ENCODE measurements at places on chromosomes 4 and X.
A peak's percentile ranks its signal among the peaks of the same experiment; 100 is the strongest.

GRCh38 chr4:140252742-140253555 lies 99.0 kb upstream of the MAML3 start:
- peak; percentile 36 for DNase-seq

DNA sequence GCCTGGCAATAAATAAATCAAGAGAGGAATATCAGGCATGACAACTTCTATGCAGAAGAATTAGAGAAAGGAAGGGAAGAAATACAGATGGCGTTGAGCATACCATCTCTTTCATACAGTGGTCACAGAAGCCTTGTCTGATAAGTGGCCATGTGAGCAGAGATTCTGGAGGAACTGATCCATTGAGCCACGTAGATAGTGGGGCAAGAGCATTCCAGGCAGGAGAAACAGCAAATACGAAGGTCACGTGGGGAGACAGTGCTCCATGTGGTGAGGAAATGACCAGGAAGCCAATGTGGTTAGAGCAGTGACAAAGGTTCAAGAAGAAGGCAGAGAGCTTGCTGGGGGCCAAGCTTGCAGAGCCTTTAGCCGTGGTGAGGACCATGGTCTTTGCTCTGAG lies 226.7 kb upstream of the NOCT start:
- DNase-seq: no peak

DNA sequence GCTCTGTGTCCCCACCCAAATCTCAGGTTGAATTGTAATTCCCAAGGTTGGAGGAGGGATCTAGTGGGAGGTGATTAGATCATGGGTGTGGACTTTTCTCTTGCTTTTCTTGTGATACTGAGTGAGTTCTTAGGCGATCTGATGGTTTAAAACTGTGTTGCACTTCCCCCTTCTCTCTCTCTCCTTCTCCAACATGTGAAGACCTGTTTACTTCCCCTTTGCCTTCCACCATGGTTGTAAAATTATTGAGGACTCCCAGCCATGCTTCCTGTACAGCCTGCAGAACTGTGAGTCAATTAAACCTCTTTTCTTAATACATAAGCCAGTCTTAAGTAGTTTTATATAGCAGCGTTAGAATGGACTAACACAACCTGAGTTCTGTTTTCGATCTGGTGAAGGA lies 738.2 kb downstream of the ARAP2 start:
- DNase-seq: no peak

- DNase-seq: no peak
These were observed 142.8 kb downstream of the MGST2 start for GRCh38 chr4:139808381-139808807.

DNA sequence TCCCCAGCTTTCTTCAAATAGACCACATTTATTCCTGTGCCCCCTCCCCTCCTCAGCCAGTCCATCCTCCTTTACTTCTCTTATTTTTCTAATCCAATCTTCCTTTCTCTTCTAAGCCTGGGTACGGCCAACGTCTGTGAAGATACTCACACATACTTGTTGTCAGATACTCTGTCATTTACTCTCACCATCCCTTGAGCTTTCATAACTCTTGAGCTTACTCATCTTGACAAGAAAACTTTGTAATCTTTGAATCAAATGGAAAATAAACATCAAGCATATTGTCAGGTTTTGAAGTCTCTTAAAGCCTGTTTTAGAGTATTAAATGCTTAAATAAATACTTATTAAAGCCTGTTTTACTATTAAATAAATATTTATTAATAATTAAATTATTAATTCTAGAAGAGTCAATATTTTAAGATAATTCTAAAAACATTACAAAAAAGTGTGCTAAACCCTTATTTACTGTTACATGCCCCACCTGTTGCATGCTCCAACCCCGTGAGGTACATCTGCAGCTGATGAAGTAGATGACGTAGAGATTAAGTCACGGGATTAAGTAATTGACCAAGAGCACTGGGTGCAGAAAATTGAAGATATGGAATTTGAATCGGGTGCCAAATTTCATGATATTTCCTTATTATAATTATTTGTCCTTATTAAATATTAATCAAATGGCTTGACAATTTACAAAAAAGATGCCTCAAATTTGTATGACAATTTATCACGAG lies 1.5 kb upstream of the TRIML2 start:
- DNase-seq: no peak

DNA sequence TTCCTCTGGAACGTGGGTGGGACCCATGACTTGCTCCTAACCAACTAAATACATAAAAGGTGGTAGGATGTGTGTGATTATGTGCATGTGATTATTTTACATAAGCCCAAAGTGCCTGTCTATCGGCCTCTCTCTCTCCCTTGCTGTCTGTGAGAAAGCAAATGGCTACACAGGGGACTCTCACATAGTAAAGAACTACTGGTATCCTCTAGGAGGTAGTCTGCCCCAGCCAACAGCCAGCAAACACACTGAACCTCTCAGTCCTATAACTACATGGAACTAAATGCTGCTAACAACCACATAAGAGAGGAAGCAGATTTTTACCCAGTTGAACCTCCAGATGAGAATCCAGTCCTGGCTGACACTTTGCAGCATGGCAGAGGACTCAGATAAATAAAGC lies 1249.4 kb downstream of the ADGRL3 start:
- DNase-seq: no peak

DNA sequence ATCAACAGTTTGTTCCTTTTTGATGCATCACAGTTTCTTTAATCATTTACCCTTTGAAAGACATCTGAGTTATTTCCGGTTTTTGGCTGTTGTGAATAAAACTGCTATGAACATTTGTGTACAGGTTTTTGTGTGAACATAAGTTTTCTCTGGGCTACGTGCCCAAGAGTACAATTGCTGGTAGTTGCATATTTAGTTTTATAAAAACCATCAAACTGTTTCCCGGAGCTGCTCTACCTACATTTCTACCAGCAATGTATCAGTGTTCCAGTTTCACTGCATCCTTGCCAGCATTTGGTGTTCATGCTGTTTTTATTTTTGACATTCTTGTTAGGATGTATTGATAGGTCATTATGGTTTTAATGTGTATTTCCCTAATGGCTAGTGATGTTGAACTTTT lies 17.3 kb downstream of the KDM6A start:
- peak; percentile 14 for DNase-seq

DNA sequence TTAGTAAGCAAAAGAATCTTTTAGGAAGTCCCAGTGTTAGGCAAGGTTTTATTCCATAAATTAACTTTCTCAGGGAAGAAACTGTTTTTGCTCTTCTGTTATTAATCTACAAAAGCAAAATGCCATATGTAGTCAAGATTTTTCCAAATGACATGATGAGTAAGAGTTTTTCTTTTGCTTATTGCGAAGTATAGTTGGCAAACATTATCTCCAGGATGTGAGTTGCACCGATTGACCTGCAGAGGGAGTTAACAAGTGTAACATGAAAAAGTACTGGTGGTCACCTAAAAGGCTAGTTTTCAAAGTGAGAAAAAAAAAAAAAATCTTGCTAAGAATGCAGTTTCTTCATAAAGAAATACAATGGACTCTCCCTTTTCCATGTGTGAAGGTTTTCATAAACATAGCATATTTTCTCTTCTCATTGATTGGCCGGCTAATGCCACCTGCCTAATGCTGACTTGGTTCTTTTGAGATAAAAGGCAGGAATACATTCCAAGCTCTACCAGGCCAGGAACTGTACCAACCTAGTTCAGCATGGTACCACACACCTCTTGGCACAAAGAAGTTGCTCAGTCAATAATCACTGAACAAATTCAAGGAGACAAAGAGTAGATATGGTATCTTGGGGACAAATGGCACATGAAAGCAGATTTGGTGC lies 100.2 kb downstream of the LNX1 start:
- no peak for DNase-seq

DNA sequence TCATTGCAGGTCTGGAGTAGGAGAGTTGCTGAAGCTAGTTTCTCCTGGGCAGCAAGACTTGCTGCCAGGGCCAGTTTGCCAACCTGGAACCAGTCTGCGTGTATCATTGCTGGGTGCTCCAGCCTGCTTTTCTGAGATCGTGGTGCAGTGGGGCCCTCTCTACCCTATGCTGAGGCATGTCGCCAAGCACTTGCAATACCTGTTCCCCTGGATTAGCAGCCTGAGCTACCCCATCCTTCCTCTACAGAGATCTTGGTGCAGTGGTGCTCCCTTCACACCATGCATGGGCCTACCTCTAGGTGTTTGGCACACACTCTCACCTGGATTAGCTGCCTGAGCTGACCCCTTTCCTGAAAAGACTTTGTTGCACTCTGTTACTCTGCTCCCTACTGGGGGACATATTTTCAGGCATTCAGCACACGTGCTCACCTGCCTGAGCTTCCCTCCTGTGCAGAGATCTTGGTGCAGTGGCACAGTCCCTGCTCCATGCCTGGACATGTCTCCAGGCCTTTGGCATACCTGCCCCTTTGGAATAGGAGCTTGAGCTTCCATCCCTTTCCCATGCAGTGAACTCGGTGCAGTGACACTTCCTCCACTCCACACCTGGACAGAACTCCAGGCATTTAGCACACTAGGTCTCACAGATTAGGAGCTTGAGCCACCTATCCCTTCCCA lies 133.7 kb upstream of the CXCL13 start:
- no peak for DNase-seq

GRCh38 chrX:71603618-71604017 lies 14.7 kb downstream of the CXCR3 start:
- DNase-seq: no peak

DNA sequence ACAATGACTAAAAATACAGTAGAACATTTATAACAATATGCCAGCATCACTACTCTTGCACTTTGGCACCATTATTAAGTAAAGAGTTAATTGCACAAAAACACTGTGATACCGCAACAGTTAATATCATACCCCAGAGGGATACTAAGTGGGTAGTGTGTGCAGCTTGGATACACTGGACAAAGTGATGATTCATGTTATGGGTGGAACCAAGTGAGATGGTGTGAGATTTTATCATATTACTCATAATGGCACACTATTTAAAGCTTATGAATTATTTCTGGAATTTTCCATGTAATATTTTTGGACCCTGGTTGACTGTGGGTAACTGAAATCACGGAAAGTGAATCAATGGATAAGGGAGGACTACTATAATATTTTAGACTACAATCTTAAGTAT lies 265.3 kb downstream of the PCDH18 start:
- DNase-seq: no peak
